ENCODE measurements at places on chromosomes 1 and 21. TPM values are rescaled to one million over a fixed set of nuclear protein-coding genes. Genes with fewer than 3 reads are reported as not detected.

DNA sequence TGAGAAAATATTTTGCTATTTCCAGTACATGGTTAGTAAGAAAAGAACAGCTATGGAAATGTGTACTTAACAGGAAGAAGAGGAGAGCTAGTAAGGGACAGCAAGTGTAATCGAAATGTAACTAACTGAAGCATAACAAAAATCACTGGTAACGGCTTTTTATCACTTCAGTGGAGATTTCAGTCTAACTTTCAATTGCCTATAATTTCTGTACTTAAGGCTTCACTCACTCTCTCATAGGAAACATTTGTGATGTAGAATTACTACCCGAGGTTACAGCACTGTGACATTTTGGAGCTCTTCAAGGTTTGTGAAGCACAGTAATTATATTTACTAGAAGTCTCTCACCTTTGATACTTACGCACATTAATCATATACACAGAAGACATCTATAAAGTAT is 1119.1 kb downstream of the AMY1C start:
- DNase-seq, result no peak

The MIXL1 gene
- total RNA-seq, result 0.39 TPM

GRCh38 chr1:20729990-20730689 is 2.4 kb downstream of the SH2D5 start:
- no peak for DNase-seq

GRCh38 chr1:17118268-17118667 is 983 bp downstream of the PADI2 start:
- no peak for DNase-seq

GRCh38 chr1:162351246-162351842 is 25.3 kb downstream of the SPATA46 start:
- DNase-seq, result no peak

- DNase-seq, result no peak
These were observed 12.6 kb downstream of the VN1R5 start for GRCh38 chr1:247268390-247269045.

- no peak for DNase-seq
These were observed 458.7 kb upstream of the ADAMTS5 start for GRCh38 chr21:27425574-27425973.

DNA sequence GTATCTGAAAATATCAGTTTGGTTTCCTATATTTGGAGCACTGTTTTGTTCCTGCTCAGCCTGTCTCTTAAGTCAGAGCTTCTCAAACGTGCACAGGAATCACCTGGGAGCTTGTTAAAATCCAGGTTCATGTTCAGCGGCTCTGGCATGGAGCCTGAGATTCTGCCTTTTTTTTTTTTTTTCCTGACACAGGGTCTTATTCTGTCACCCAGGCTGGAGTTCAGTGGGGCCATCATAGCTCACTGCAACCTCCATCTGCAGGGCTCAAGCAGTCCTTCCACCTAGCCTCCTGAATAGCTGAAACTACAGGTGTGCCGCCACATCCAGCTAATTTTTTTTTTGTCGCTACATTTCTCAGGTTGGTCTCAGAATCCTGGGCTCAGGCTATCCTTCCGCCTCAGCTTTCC is 12.2 kb upstream of the SELENON start:
- no peak for DNase-seq

The S100B gene
- total RNA-seq, result not detected

The COL24A1 gene
- total RNA-seq, result 0.72 TPM

The KRTAP7-1 gene
- not detected for total RNA-seq

The TMPRSS3 gene
- not detected for total RNA-seq

- no peak for DNase-seq
These were observed 10.1 kb upstream of the GSTM3 start for GRCh38 chr1:109750920-109751319.

DNA sequence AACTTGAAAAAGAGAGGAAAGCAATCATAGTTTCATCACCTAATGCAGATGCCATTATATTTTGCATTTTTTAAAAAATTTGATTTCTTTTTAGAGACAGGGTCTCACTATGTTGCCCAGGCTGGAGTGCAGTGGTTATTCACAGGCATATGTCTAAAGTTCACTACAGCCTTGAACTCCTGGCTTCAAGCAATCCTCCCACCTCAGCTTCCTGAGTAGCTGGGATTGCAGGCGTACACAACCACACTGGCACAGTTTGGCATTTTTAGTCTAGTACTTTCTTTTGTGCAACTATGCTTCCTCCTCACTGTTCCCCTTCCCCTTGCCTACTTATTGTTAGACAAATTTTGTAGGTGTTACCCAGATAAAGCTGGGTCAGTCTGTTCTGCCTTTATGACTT is 18.0 kb downstream of the RHOU start:
- DNase-seq, result no peak

GRCh38 chr1:5620997-5621396 is 371.2 kb downstream of the NPHP4 start:
- DNase-seq, result peak; percentile 47

The OR2L13 gene
- not detected for total RNA-seq

The RXRG gene
- not detected for total RNA-seq

GRCh38 chr1:230328342-230329015 is 97.7 kb downstream of the PGBD5 start:
- DNase-seq, result no peak

The CCDC185 gene
- total RNA-seq, result not detected

DNA sequence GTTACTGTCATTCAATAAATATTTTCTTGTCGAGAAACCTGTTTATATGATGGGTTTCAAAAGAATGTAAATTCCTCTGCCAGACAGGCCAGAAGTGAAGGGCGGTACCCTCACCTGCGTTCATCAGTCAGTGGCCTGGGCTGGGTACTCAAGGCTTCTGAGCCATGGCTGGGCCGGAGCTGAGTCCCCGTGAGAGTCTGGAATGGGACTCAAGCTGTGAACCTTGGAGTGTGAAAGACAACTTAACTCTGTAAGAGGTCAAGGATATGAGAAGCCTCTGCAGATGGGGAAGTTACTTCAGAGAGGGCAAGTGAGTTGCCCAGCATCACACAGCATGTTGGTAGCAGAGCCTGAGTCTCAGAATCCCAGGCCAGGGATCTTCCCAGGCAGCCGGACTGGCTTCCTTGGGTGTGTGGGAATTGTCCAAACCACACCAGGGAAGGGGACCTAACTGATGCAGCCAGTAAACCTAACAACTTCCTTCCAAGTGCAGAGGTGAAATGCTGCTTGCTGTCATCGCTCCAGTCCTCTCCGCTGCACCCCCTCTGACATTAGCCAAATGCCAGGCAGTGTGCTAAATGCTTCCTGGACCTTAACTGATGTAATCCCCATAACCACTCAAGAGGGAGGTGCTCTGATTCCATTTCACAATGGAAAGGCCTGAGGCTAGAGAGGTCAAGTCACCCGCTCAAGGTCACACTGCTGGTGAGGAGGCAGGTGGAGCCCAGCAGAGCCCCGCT is 4.8 kb downstream of the DISP3 start:
- no peak for DNase-seq

The ALPL gene
- 4.8 TPM for total RNA-seq

- no peak for DNase-seq
These were observed 411.7 kb downstream of the PTPRU start for GRCh38 chr1:29648026-29648425.

The TNNT2 gene
- total RNA-seq, result 0.90 TPM

GRCh38 chr1:220430059-220430458 is 97.9 kb upstream of the MARK1 start:
- DNase-seq, result no peak

The SASS6 gene
- total RNA-seq, result 15.1 TPM

DNA sequence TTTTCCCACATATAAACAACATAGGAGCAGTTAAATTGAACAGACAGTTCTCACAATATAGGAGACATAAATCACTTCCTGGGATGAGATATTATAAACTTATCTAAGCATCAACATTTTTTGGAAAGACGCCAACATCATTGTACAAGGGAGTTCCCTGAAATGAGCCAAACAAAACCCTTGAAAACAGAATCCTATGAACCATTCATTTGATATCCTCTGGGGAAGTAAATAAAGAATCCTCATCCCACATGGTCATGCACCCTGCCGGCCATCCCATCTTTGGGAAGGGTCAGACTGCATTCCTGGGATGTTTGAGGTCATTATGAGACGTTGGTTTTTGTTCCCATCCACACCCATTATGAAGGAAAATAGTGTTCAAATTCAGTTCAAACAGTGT is 111.8 kb upstream of the USP25 start:
- peak; percentile 22 for DNase-seq

DNA sequence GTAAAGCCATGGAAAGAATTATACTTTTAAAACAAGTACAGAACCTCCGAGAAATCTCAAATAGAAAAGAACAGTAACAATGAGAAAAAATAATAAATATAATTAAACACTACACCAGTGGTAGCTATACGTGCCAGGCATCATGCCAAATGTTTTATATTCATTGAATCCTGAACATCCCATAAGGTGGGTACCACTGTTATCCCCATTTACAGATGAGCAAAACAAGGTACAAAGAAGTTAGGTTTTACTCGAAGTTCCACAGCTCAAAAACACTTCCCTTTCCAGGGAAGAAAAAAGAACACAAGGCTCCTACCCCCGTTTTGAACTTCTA is 33.4 kb downstream of the JAK1 start:
- no peak for DNase-seq

GRCh38 chr1:100578201-100578600 is 40.3 kb downstream of the GPR88 start:
- DNase-seq, result no peak

The DMBX1 gene
- total RNA-seq, result 1.4 TPM

GRCh38 chr1:247090455-247090854 is 11.8 kb upstream of the ZNF670 start:
- DNase-seq, result no peak

DNA sequence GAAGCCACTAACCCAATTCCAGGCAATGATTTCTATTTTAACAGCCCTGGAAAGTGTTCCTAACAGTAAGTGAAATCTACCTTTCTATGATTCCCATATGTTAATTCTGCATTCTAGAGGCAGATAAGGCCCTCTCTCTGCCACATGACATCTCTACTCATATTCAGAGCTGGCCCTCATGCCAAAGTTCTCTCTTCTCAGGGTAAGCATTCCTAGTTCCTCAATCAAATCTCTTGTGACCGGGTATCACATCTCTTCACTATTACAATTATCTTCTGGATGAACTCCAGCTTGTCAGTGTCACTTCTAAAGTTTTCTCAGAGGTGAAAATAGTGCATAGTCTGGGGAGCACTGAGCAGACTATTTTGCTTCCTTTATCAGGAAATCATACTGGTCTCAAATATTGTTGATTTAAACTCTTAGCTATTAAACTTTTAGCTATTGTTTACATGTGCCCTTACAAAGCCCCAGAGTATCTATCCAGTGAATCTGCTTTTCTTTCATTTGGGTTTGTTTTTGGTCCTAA is 66.4 kb upstream of the TNFSF18 start:
- no peak for DNase-seq

DNA sequence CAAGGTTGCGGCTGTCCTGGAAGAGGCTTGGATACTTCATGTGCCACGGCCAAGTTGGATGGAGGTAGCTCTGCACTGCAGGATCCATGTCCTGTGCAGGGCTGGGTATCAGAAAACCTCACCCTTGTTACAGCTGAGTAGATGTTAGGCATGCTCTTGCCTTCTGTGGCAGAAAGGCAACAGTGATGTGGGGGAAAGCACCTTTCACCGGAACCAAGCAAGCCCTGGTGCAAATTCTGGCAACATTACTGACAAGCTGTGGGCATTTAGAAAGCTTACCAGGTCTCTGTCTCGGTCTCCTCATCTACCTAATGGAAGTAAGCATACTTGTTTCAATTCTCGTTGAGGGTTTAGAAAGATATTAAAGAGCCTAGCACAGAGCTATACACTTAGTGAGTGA is 14.5 kb upstream of the CDCA8 start:
- DNase-seq, result no peak

- no peak for DNase-seq
These were observed 19.6 kb downstream of the C1orf21 start for GRCh38 chr1:184406479-184406878.

GRCh38 chr1:203320591-203321272 is 15.4 kb downstream of the BTG2 start:
- DNase-seq, result peak; percentile 40

- DNase-seq, result no peak
These were observed 30.0 kb downstream of the XCL2 start for GRCh38 chr1:168513656-168514404.

The SERPINC1 gene
- total RNA-seq, result not detected

Measured in A673 (cell line).